Astrocyte (in vitro differentiated cells and primary cell): ENCODE measurements at places on chromosomes 12 and 14. TPM values are rescaled to one million over a fixed set of nuclear protein-coding genes. Genes with fewer than 3 reads are reported as not detected.
A peak's percentile ranks its signal among the peaks of the same experiment; 100 is the strongest.

- no peak overlapping the region for H3K27ac ChIP-seq
- DNase-seq: peak; percentile 21
- H3K27me3 ChIP-seq: no peaks in the 10 kb centered on the region
Observed at GRCh38 chr12:6620137-6620884, 13.1 kb upstream of the CHD4 start.

DNA sequence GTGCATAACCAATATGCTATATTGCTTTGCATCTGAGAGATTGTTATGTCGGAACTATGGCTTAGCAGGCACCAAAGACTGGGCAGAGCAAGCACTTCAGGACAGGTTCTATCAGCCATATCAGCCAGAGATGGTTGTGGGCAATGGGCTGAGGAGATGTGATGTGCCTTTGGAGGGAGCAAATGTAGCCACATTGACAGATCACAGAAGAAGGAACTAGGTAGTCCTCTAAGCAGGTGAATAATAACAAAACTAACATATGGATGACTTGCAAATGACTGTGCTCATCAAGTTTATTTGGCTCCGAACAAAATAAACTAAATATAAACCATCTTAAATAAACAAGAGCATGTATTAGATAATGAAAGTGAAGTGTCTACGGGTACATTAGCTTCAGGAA is 291.7 kb downstream of the RMST start:
- DNase-seq: no peak
- H3K36me3 ChIP-seq: no peaks in the 10 kb centered on the region
- H3K27me3 ChIP-seq: no peaks in the 10 kb centered on the region
- H3K4me3 ChIP-seq: no peak overlapping the region
- H3K4me1 ChIP-seq: no peaks in the 10 kb centered on the region
- no peak overlapping the region for H3K27ac ChIP-seq

DNA sequence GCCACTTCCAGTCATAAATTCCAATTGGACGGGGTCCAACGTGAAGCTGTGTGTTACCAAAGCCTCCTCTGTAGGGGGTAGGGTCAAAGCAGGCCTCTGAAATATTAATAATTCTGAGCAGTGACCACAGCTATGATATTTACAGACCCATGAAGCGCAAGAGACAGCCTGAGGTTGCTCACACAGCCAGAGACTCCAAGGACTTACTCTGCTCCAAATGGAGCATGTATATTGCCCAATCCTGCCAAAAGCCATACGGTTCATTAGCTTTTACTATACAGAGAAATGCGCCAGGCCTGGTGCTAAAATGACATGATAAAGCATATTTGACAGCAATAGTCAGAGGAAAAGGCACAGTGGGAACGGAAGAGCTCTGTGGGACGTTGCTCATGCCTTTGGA is 151.3 kb downstream of the PAH start:
- peak; percentile 15 for DNase-seq
- H3K4me3 ChIP-seq: no peak overlapping the region
- no peaks in the 10 kb centered on the region for H3K27me3 ChIP-seq
- no peaks in the 10 kb centered on the region for H3K36me3 ChIP-seq

Gene AKAP6
- 2.8 and 3.4 TPM in 2 replicates for total RNA-seq

GRCh38 chr12:52381206-52381605 is 4.2 kb downstream of the KRT84 start:
- peaks cover 7% of the 10 kb centered on the region for H3K27me3 ChIP-seq
- DNase-seq: no peak
- H3K4me3 ChIP-seq: no peak overlapping the region

DNA sequence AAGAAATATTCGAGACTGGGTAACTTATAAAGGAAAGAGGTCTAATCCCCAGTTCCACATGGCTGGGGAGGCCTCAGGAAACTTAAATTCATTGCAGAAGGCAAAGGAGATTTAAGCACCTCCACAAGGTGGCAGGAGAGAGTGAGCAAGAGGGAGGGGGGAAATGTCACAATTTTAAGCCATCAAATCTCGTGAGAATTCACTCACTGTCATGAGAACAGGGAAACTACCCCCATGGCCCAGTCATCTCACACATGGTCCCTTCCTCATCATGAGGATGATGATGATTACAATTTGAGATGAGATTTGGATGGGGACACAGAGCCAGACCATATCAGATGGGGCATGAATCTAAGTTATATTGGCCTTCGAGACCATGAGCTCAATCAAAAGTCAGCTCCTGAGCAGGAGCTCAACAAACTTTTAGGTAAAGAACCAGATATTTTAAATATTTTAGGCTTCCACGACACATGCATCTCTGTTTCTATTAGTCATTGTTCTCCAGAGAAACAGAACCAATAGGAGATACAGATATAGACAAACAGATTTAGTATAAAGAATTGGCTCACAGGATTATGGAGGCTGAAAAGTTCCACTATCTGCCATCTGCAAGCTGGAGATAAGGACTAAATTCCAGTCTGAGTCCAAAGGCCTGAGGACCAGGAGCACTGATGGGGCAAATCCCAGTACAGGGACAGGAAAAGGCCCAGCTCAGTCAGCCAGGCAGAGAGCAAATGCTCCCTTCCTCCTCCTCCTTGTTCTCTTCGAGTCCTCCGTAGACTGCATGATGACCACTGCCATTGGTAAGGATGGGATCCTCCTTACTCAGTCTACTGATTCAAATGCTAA is 24.9 kb downstream of the DGLUCY start:
- H3K27ac ChIP-seq: no peak overlapping the region
- H3K36me3 ChIP-seq: no peaks in the 10 kb centered on the region
- H3K27me3 ChIP-seq: peaks cover 23% of the 10 kb centered on the region
- H3K4me1 ChIP-seq: no peaks in the 10 kb centered on the region
- H3K4me3 ChIP-seq: no peak overlapping the region

GRCh38 chr12:20264608-20265114 is 103.7 kb upstream of the PDE3A start:
- no peak overlapping the region for H3K4me3 ChIP-seq
- H3K36me3 ChIP-seq: no peaks in the 10 kb centered on the region
- H3K27ac ChIP-seq: no peak overlapping the region
- no peaks in the 10 kb centered on the region for H3K4me1 ChIP-seq

Gene HOXC11
- total RNA-seq: not detected in 2 replicates

Gene MORN3
- total RNA-seq: 0.36 and 0.70 TPM in 2 replicates

DNA sequence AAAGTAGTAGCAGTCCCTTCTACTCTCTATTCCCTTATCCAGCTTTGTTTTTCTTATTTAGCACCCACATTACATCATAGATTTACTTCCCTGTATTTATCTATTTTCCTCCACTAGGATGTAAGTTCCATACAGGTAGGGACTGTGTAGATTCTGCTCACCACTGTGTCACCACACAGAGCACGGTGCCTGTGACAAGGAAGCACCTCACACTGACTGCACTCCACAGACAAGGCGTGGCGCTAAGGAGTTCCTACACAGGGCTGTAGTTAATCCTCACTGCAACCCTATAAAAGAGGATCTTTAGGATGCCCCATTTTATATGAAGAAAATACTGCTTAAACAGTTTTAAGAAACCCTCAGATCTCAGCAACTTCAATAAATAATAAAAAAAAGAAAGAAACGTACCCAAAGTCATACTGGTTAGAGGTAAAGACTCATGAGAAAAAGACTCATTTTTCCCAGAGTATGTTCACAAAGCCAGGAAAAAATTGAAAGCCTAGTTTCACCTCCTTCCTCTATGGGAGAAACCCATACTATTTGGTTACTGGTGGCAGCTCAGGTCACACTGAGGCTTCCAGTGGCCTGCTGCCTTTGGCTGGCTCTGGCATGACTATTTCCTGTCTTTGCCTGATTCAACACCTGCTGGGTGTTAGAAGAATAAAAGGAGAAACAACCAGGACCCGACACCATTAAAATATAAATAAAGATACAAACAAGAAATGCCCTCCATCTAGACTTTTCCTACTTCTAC is 36.9 kb downstream of the RAD9B start:
- no peak for DNase-seq
- H3K36me3 ChIP-seq: peaks cover 23% of the 10 kb centered on the region
- H3K4me1 ChIP-seq: peaks cover 9% of the 10 kb centered on the region
- no peak overlapping the region for H3K4me3 ChIP-seq

Gene OR6C70
- not detected in 2 replicates for total RNA-seq

DNA sequence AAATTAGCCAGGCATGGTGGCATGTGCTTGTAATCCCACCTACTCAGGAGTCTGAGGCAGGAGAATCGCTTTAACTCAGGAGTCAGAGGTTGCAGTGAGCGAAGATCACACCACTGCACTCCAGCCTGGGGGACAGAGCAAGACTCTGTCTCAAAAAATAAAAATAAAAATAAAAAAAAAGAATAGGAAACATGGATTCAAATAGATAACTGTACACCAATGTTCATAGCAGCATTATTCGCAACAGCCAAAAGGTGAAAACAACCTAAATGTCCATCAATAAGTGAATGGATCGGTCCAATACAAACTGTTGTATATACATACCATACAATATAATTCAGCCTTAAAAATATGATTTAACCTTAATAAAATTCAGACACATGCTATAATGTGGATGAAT is 3.1 kb upstream of the RIPK3 start:
- peaks cover 46% of the 10 kb centered on the region for H3K27me3 ChIP-seq
- DNase-seq: no peak
- H3K4me3 ChIP-seq: no peak overlapping the region
- no peaks in the 10 kb centered on the region for H3K36me3 ChIP-seq

DNA sequence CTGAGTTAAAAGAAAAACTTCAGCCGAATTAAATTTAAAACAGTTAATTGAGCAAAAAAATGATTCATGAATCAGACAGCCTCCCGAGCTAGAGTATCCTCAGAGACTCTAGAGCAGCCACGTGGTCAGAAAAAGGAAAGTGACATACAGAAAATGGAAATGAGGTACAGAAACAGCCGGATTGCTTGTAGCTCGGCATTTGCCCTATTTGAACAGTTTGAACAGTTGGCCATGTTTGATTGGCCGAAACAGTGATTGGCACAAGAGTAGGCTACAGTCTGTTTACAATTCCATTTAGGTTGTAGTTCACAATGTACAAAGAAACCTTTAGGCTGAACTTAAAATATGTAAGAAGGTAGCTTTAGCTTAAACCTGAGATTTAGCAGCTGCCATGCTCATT is 12.9 kb upstream of the OXA1L start:
- no peaks in the 10 kb centered on the region for H3K36me3 ChIP-seq
- H3K27ac ChIP-seq: no peak overlapping the region
- peaks cover 3% of the 10 kb centered on the region for H3K27me3 ChIP-seq
- DNase-seq: no peak

- no peaks in the 10 kb centered on the region for H3K27me3 ChIP-seq
- DNase-seq: no peak
- no peaks in the 10 kb centered on the region for H3K36me3 ChIP-seq
- H3K4me1 ChIP-seq: no peaks in the 10 kb centered on the region
- H3K27ac ChIP-seq: no peak overlapping the region
Observed at GRCh38 chr14:106564058-106564643, 1037.8 kb downstream of the TMEM121 start.

DNA sequence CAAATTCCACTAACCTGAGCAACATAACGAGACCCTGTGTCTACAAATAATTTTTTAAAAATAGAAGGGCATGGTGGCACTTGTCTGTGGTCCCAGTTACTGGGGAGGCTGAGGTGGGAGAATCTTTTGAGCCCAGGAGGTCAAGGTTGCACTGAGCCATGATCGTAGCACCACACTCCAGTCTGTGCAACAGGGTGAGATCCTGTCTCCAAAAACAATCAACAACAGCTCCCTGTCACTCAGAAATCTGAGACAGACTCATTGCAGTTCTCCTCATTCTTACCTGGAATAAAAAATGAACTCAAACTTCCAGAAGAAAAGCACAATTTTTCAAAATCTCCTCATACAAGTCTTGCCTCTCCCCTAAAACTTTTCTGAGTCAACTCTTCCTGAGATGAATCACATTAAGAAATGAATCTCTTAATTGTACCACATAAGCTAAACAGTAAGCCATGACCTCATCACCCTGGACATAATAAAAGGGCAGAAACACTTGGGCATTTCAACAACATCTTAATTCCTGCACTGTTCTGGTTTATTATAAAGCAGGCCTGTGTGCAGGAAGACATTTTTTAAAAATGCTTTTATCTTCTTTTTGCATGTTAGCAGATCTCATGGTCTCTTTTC is 214.3 kb upstream of the CDKN3 start:
- no peaks in the 10 kb centered on the region for H3K36me3 ChIP-seq
- H3K4me3 ChIP-seq: no peak overlapping the region
- no peaks in the 10 kb centered on the region for H3K27me3 ChIP-seq
- peaks cover 17% of the 10 kb centered on the region for H3K4me1 ChIP-seq

Gene ZC2HC1C
- total RNA-seq: 1.4 and 1.7 TPM in 2 replicates

DNA sequence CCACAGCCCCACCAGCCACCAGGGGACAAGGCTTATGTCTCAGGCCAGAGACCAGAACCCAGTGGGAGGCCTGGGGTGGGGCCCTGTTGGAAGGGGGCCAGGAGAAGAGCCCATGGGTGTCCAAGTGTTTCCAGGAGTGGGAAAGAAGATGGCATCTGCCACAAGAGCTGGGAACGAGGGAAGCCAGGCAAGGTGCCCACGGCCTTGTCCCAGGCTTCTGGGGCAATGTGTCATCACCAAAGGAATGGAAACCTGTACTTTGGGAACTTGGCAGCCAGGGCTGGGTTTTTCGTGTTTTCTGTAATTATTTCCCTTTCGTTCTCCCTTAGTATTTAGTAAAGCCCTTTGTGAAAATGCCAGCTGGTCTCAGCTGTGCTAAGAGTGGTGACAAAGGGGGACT is 5.3 kb upstream of the PGF start:
- no peak for DNase-seq
- H3K36me3 ChIP-seq: no peaks in the 10 kb centered on the region
- H3K27ac ChIP-seq: no peak overlapping the region
- no peak overlapping the region for H3K4me3 ChIP-seq

DNA sequence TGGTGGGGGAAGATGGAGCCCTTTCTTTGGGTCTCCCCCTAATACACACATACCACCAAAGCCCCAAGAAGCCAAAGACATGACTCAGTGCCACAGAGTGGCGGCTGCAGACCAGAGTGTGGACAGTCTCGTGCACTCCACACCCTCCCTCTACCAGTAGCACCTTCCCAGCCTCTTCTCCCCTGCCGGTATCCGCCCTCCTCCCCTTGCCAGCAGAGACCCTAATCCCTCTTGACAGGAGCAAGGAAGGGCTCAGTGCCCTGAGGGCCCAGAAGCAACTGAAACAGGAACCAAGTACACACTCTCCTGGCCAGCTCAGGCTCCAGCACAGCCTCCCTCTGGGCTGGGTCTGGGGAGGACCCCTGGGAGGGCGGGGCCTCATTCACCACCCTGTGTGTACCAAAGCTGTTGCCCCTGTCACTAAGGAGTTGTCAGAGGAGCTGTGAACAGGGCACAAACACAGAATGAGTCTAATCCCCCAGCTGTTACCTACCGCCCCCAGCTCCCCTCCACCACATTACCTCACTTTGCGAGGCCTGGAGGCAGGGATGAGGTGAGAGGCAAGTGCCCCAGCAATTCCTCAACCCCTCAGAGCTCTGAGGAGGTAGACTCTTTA is 8.2 kb downstream of the SPRYD3 start:
- H3K27me3 ChIP-seq: no peaks in the 10 kb centered on the region
- H3K36me3 ChIP-seq: peaks cover 28% of the 10 kb centered on the region
- peaks cover 51% of the 10 kb centered on the region for H3K4me1 ChIP-seq
- H3K27ac ChIP-seq: no peak overlapping the region
- no peak overlapping the region for H3K4me3 ChIP-seq
- no peak for DNase-seq

Gene CPNE6
- total RNA-seq: not detected in 2 replicates
